NCI-H2081 treated with DMSO at 0.1 percent for 48 hours (cell line): ENCODE measurements at places on chromosomes 12 and 14.

DNA sequence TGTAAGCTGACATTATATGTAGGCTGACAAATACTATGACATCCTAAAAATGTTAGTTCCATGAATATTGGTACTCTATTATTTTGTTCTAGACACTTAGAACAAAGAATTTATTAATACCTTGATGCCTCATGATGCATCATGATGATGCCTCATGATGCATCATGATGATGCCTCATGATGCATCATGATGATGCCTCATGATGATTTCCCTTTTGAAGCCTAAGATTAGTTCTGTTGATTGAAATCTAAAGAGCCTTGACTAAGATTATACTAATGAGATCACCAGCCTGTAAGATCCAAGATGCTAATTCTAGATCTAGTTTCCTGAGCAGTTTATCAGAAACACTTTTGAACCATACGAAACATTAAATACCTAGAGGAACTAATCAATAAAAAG is 4.6 kb upstream of the CEP128 start:
- DNase-seq, result no peak

- DNase-seq, result no peak
Observed at GRCh38 chr12:92140896-92141536, 4.6 kb downstream of the BTG1 start.

GRCh38 chr12:53053218-53054111 is 3.6 kb downstream of the TNS2 start:
- no peak for DNase-seq

GRCh38 chr12:57899010-57899662 is 42.2 kb upstream of the ATP23 start:
- DNase-seq, result no peak

DNA sequence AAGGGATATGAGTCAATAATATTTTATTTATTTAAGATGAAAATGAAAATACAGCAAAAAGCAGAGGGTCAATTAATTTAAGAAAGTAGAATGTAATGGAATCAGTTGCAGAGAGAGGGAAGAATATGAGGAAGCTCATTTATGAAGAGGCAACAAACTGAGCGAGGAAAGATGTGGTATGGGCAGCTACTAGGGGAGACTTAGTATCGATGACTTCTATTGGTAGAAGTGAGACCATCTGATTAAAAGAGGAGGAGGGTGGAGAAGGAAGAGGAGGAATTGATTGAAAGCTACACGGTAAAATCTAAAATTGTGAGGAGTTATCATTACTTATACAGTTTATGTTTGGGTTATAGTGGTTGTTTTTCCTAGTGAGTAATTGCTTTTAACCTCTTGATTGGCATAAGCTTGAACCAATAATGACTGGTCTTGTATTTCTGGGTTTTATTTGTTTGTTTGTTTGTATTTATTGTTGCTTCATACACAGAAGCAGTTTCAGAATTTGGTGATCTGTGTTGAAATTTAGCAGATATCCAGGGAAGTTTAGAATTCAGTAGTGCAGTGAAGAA is 121.0 kb downstream of the LRRIQ1 start:
- no peak for DNase-seq

GRCh38 chr14:50030036-50030435 is 86.3 kb downstream of the VCPKMT start:
- DNase-seq, result no peak

DNA sequence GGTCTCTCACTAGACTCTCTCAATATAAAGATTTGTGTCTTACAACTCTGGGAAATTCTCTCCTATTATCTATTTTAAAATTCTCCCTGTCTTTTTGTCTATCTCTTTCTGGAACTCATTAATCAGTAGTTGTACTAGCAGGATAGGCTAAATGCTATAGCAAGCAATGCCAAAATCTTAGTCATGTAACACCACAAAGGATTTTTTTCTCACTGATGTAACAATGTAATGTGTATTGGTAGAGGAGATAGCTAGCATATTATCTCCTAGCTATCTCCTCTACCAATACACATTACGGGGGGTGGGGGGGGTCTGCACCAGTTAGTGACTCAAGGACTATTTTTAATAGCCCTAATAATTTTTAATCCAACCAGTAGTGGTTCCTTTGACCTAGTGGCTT is 225.4 kb downstream of the KLHL28 start:
- DNase-seq, result no peak

DNA sequence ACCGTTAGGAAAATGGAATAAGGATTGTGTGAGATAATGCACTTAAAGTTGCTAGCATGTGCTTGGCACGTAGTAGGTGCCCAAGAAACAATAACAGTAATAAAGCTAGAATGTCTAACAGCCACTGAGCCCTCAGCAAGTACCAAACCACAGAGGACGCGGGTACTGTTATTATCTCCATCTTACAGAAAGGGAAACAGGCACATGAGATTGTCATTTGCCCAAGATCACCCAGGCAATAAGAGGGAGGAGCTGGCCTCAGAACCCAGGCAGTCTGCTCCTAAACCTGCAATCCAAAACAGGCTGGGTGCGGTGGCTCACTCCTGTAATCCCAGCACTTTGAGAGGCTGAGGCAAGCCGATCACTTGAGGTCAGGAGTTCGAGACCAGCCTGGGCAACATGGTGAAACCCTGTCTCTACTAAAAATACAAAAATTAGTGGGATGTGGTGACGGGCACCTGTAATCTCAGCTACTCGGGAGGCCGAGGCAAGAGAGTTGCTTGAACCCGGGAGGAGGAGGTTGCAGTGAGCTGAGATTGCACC is 5.1 kb upstream of the SDS start:
- DNase-seq, result no peak

GRCh38 chr12:60849723-60850122 is 1253.9 kb downstream of the SLC16A7 start:
- DNase-seq, result no peak

DNA sequence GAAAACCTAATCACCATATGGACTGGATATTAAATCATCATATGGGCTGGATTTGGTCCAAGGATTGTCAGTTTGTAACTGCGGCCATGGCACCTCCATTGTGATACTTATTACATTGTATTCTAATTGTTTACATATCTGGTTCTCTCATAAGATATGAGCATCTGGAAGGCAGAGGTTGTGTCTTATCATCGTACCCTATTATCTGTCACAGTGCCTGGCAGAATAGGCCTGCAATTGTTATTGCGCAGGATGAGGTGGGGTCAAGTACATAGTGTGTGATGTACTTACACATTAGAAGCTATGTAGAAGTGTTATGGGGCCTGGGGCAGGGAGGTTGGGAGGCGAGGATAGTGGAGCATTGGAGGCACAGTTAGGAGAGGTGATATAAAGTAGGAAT is 4.7 kb downstream of the IFT43 start:
- DNase-seq, result no peak

- DNase-seq, result no peak
Observed at GRCh38 chr12:22101749-22102243, 55.8 kb downstream of the CMAS start.

DNA sequence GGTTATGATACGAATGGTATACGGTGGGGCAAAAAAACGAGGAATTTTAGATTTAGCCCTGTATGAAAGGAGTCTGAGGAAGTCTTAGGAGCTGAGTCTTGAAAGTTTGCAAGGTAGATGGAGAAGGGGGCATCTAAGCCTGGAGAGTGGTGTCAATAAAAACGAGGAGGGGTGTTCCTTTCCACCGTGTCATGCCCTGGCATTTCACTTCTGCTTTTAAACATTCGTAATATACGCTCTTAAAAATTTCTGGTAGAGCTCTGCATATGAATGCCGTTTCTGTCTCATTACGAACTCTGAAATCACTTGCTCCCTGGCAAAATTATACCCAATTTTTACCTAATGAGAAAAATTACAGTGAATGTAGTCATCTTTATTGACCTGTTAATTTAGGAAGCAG is 170.2 kb downstream of the ERC1 start:
- DNase-seq, result no peak

DNA sequence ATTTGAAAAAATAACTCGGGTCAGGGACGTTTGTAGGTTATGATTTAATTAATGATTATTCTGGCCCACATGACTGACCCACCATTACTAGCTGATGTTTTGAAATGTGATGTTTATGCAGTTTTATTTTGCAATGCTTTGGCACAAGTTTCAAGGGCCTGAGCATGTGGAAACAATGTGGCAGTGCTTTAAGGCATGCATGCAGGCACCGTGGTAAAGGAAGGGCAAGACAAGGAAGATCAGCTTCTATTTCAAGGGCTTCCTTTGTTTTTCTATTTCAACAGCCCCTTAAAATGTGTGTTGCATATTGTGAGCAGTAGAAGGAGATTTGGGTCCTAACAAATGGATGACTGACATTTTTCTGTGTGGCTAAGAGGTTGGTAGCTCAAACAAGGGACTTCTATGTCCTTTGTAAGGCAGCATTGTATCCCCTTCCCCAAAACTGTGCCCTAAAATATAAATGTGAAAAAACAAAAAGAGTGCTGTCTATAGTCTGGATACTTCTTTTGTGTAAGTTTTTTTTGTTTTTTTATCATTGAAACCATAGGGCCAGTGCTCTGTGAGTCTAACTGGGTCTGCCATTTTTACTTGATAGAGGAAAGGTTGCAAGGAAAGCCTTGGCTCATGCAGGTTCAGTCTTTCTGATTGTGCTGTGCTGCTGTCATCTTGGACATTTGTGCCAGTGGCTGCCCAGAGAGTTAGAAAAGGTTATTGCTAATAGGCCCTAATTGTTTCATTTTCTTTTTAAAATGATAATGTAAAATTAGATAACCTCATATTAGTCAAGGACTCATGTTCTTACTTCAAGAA is 103.5 kb downstream of the FGD4 start:
- no peak for DNase-seq

DNA sequence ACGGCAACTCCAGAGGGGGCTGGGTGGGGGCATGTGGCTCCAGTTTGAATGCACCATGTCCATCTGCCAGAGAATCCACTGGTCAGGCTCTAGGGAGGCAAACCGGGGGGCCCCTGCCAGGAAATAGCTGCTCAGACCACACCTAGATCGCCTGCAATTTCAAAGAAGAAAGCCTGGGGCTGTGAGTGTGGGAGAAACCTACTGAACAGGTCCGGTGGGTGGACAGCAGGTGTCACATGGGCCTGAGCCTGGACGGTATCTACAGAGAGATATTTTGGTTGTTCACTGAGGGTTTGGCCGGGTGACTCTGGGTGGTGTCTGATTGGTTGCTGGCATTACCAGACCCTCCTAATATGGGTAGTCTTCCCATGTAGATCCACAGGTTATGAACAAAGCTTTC is 32.0 kb downstream of the DAO start:
- no peak for DNase-seq

DNA sequence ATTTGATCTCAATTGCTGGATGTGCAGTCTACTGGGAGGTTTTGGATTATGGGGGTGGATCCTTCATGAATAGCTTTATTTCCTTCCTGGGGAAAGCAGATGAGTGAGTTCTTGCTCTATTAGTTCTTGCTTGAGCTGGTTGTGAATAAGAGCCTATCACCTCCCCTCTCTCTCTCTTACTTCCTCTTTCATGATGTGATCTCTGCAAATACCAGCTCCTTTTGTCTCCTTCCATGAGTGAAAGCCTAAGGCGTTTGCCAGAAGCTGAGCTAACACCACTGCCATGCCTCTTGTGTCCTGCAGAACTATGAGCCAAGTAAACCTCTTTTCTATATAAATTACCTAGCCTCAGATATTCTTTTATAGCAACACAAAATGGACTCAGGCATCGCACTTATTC is 302.7 kb downstream of the CCER1 start:
- no peak for DNase-seq

GRCh38 chr12:49672301-49673217 is 34.6 kb downstream of the FMNL3 start:
- DNase-seq, result no peak

DNA sequence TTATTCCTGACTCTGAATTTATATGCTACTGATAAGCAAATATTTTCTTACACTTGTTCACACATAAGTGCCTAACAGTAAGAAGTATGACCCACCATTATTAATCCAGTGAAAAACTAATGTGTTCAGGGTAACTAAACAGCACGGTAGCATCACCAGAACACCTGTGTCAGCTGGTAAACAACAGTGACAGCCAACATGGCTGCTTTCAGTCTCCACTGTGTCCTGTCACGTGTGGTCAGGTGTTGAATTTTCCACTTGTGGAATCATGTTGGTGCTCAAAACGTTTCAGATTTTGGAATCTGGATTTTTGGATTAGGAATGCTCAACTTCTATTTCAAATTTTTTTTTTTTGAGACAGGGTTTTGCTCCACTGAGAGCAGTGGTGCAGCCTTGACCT is 14.3 kb upstream of the ATP23 start:
- no peak for DNase-seq

DNA sequence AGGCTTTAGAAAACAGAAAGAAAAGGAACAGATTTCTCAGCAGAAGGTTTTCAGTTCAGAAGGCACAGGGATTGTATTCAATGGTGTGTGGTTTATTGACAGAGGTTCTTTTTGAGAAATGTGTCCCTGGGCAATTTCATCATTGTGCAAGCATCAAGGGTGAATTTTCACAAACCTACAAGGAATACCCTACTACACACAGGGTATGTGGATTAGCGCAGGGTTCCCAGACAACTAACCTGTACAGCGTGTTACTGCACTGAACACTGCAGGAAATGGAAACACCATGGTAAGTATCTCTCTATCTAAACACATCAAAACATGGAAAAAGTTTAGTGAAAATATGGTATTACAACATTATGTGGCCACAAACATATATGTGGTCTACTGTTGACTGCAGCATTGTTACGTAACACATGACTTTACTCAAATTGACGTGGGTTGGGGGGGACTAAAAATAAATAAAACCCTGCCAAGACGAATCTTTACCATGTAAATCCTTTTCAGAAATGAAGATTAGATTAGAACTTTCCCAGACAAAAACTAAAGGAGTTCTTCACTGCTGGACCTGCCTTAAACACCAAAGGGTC is 893.1 kb downstream of the TMEM121 start:
- no peak for DNase-seq

DNA sequence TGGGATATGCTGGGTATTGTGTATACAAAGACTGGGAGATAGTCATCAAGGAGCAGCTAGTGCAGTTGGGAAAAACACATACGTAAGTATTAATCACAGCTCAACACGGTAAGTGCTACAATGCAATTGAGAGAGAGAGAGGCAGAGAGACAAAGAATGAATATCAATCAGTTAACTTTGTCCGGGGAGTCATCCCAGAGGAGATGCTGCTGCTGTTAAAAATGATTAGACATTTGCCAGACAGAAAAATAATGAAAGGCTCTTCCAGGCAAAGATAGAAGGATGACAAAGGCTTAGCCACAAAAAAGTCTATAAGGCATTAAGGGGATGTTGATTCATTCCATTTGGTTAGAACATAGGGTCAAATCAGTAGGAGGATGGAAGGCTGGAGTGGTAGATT is 45.1 kb downstream of the AKAP6 start:
- DNase-seq, result no peak

- no peak for DNase-seq
Observed at GRCh38 chr12:42473130-42473529, 116.4 kb downstream of the PRICKLE1 start.

DNA sequence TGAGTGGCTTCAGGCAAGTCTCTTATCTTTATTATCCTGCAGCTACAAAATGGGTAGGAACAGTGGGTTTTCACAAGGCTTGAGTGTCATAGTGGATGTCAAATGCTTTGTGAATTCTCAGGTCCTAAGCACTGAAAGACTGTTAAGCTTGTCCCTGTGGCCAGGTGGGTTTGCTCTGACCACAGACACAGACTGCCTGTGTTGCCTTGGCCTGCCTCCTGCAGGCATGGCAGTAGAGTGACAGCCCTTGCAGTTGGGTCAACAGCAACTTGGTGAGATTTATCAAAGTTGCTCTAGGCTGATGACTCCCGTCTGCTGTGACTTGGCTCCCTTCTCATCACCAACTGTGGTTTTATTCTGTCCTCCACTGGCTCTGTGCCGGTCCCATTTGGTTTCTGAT is 520.0 kb upstream of the CCDC196 start:
- DNase-seq, result no peak

GRCh38 chr12:100927826-100928225 is 133.2 kb downstream of the ANO4 start:
- no peak for DNase-seq
